ENCODE measurements at places on chromosomes 5 and 9.

- DNase-seq: no peak
Observed at GRCh38 chr5:55219770-55220169, 7.3 kb downstream of the MCIDAS start.

DNA sequence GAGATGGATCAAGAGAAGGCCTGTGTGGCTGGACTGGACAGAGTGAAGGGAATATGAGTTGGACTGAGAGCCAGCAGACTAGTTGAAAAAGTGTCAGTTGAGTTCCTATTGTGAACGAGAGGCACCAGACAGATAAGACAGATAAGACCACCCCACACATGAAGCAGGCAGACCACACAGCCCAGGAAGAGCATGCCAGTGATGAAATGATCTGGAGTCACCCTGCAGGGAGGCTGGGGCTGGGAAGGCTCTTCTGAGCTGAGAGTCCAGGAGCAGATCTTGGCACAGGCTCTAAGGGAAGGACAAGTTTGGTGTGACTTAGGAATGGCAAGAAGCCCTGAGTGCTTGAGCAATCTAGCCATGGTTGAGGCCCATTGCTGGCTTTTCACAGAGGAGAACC, 10.6 kb upstream of the SLC25A48 start:
- no peak for DNase-seq

- DNase-seq: no peak
Observed at GRCh38 chr5:101543780-101544179, 640.7 kb upstream of the ST8SIA4 start.

DNA sequence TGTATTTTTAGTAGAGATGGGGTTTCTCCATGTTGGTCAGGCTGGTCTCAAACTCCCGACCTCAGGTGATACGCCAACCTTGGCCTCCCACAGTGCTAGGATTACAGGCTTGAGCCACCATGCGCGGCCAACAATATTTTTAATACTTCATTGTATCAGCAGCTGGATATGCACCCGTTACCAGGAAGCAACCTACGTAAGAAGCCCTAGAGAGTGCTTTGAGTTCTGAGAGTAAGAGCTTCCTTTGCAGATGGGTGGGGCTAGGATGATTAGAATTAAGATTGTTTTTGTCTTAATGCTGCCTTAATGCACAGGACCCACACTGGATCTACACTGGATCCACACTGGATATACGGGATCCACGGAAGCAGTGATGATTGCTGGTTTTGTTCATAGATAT, 123.9 kb upstream of the ABCA1 start:
- DNase-seq: no peak

GRCh38 chr9:120410925-120411501, 169.0 kb downstream of the CDK5RAP2 start:
- no peak for DNase-seq

- DNase-seq: no peak
Observed at GRCh38 chr9:31573561-31573960, 810.9 kb upstream of the ACO1 start.

Measured in GM13976 (cell line).